ENCODE measurements at places on chromosomes 7 and 10.

DNA sequence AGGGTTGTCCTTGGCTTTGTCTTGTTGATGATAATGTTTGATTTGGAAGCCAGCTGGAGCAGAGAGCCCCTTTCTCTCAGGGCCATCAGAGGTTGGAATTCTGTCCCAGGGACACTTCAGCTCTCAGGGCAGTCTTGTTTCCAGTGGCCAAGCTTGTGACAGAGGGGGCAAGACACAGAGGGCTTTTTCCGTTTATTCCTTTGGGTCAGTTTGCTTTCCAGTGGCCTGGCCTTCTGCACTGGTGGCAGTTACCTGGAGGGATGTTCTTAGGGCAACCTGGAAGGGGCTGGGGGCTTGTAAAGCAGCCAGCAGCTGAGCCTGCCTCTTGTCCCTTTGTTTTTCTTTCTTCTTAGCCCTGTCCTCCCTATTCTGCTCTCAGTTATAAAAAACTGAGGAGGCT lies 62.7 kb downstream of the MTURN start:
- DNase-seq = no peak

- DNase-seq = no peak
Measured at GRCh38 chr7:88127637-88128290, 92.1 kb downstream of the SRI start.

GRCh38 chr7:2106924-2107323 lies 125.8 kb downstream of the MAD1L1 start:
- DNase-seq = no peak

DNA sequence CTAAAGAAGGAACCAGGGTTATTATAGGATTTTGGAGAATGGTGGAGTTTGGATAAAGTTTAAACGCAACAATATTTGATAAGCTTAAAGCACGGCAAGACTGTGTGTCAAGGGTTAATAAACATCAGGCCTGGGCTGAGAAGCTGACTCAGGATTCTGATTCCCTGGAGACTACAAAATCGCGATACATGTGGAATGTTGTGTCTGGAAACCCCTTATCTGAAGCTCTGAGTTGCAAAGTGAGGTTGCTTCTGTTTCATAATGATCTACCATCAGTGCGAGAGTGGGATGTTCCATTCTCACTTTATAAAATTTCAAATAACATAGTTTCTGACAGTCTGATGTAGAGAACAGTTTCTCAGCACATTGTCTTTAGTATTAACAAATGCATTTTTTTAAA lies 7.8 kb downstream of the C1GALT1 start:
- DNase-seq = no peak

- DNase-seq = no peak
Measured at GRCh38 chr7:135799881-135800280, 51.3 kb upstream of the FAM180A start.

- no peak for DNase-seq
Measured at GRCh38 chr10:97999066-97999922, 31.1 kb downstream of the CRTAC1 start.

Data from activated T-helper 1 cell treated with anti-CD3 and anti-CD28 coated beads, Interleukin-2, amount 50 U/mL, for 16 hours (primary cell).